HTR-8/SVneo (cell line): ENCODE measurements at places on chromosomes 7 and 10.

- no peak for DNase-seq
These were observed 1.9 kb upstream of the FRAT2 start for GRCh38 chr10:97336446-97336845.

GRCh38 chr10:74432841-74433594 lies 282.0 kb downstream of the ADK start:
- peak; percentile 27 for DNase-seq

DNA sequence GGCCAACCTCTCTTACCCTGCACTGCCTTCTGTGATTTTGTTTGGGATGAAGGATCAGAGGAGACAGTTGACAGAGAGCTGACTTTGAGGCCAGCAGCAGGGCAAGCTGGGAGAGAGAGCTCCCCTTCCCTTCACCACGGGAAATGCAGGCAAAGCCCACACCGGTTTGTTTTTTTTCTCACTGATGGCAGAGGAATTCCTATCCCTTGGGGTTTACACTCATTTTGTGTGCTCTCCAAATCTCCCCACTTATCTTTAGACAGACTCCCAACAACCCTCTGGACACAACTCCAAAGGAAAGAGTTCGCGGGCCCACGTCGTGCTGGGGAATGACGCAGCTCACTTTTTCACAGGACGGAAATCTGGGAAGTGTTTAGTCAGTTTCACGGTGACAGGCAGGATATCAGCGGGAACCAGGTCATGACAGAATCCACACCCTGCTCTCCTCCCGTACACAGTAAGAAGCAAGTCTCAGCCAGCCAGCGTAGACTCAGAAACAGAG lies 68.3 kb upstream of the FAM171A1 start:
- DNase-seq, result peak; percentile 30

GRCh38 chr10:111944331-111944730 lies 239.2 kb downstream of the GPAM start:
- no peak for DNase-seq

GRCh38 chr10:11057018-11057417 lies 39.3 kb downstream of the CELF2 start:
- DNase-seq, result no peak

- no peak for DNase-seq
These were observed 11.2 kb downstream of the GATA3 start for GRCh38 chr10:8065651-8066050.

- DNase-seq, result no peak
These were observed 663.5 kb downstream of the KCNMA1 start for GRCh38 chr10:76974017-76974691.

GRCh38 chr7:121940918-121941317 lies 68.0 kb downstream of the PTPRZ1 start:
- DNase-seq, result no peak

DNA sequence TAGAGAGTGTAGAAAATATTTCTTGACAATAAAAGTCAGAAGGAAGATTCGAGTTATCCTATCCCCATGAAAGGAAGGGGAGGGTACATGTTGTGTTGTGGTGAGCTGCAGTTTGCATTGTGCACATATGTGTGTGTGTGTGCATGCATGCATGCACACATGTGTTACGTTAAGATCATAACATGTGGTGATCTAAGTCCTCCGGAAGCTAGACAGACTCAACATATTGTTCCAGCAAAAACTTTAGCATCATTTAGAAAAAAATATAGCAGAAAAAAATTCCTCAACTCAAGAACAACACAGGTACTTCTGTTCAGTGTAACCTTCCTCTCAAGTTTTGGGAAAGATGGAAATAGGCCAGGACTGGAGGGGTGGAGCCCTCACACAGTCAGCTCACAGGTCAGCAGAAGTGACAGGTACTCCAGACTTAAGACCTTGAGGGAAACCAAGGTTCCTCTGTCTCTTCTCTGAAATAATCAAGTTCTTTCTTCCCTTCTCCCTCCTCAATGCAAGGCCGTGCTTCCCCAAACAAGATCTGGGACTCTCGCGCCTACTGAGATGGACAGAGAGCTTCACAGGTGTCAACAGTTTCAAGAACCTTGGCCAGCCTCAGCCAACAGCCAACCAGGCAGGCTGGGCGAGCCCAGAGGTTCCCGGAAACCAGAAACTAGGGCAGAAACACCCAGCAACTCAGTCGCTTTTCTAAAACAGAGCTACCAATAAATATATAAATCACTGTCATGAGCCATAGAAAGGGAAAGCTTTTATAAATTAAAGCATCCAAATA lies 205.2 kb downstream of the FAM107B start:
- no peak for DNase-seq

GRCh38 chr10:71697938-71698709 lies 21.5 kb downstream of the C10orf105 start:
- no peak for DNase-seq

GRCh38 chr10:118496525-118496924 lies 98.9 kb downstream of the PRLHR start:
- no peak for DNase-seq

GRCh38 chr7:49424109-49424508 lies 349.3 kb upstream of the VWC2 start:
- no peak for DNase-seq

GRCh38 chr10:21807180-21807579 lies 196.3 kb downstream of the DNAJC1 start:
- DNase-seq, result no peak

GRCh38 chr7:88366845-88367244 lies 60.2 kb upstream of the STEAP4 start:
- DNase-seq, result no peak
